Epithelial cell of esophagus (primary cell): ENCODE measurements at places on chromosomes 5 and 9.

GRCh38 chr9:1460143-1460769 lies 410.1 kb downstream of the DMRT2 start:
- peak; percentile 61 for DNase-seq

DNA sequence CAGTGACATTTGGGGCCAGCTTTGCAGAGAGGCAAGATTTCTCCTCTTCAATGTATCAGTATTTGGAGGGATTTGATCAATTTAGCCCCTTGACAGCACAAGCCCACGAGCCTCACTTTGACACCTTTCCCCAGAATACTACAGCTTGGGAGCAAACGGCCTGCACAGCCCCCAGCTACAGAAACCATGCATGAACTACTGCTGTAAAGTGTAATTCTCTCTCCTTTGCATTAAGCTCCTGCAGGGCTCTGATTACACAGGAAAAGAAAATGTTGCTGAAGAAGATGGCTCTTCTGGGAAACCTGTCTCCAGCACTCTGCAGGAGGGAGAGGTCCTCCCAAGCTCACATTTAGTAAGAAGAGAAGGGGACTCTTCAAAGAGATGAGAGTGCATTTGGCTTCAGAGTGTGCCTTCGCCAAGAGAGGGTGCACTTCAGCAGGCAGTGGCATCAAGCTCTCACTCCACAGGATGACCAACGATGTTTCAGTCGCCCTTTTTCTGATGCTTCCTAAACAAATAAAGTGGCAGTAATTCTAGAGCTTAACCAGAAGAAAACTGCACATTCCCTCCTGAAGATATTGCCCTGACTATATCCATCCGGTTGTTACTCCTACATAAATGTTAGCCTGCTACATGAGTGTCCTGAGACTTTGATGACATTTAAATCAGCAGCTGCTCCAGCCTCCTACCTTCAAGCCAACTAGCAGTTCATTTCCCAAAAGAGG lies 272.2 kb downstream of the AUH start:
- peak; percentile 55 for DNase-seq

GRCh38 chr5:71891856-71892255 lies 172.8 kb downstream of the CARTPT start:
- DNase-seq, result peak; percentile 29

GRCh38 chr9:5626727-5627634 lies 1.9 kb upstream of the RIC1 start:
- peak; percentile 74 for DNase-seq

DNA sequence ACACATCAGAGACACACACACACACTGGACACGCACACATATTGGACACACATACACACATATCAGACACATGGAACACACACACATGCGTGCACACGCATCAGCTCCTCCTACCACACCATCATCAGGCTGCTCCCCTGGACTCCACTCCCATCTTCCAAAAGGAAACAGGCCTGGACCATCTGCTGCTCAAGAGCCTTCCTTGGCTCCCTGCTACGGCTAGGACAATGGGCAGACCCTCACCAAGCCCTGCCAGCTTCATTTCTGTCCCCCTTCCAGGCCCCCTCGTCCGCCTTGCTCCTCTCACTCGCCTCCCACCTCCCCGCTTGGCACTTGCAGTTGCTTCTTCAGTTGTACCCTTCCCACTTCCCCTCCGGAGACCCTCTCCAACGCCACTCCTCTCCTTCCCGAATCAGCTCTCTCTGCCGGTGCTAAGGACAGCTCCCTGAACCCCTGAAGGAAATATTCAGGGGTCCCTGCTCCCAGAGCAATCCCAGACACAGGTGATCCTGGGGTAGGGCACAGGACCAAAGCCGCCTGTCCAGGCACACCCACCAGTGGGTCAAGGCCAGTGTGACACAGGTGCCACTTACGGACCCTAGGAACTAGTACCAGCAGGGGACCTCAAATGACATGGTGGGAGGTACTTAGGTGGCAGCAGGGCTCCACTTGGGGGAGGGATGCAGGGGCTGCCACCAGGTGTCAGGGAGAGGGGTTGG lies 12.1 kb upstream of the LAMC3 start:
- no peak for DNase-seq
